ENCODE measurements at places on chromosomes 3 and 15.

DNA sequence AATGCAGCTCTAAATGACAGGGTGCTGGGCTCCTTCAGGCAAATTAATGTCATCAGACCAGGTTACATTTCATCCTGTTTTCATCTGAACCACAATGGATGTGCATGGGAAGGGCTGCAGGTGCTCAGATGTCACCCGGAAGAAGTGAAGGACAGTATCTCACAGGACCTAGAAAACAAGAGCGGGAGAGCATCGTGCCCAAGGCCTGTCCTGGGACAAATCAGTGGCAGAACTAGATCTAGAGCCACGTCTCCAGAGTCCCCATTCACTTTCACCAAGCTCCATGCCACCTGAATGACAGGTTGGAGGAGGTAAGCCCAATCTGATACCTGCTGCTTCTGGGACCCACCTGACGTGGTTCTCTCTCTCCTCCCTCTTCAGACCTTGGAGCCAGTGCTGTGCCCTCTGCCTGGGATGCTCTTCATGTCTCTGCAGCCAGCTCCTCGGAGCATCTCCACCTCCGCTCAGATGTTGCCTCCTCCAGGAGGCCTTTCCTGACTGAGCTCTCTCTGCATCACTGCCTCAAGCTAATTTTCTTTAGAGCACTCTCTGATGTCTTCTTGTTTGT is 77.3 kb downstream of the CPN2 start:
- no peak for DNase-seq

- no peak for DNase-seq
Observed at GRCh38 chr3:22474706-22475445, 723.9 kb upstream of the ZNF385D start.

DNA sequence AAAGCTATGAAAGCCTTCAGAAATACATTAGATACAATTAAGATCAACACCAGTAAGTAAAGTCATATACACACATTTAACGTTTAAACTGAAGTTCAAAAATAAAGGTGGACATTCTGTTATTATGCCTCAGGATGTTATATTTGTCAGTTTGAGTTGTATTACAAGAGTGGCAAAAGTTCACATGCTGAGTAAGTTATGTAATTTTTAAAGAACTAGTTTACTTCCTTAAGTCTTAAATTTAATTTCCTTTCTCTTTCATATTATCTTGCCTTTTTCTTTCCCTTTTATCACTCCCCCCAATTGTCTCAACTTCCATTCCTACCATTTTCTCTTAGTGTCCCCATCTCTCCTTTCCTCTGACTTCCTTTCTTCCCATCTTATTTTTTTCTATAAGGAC is 4.9 kb upstream of the GPR87 start:
- DNase-seq, result no peak

- DNase-seq, result no peak
Observed at GRCh38 chr15:57496946-57497869, 94.5 kb upstream of the MYZAP start.

GRCh38 chr15:72838311-72838731 is 54.8 kb upstream of the ADPGK start:
- DNase-seq, result peak; percentile 86

GRCh38 chr3:114790752-114791151 is 356.3 kb downstream of the ZBTB20 start:
- no peak for DNase-seq

- no peak for DNase-seq
Observed at GRCh38 chr15:33074942-33075341, 119.6 kb downstream of the FMN1 start.

DNA sequence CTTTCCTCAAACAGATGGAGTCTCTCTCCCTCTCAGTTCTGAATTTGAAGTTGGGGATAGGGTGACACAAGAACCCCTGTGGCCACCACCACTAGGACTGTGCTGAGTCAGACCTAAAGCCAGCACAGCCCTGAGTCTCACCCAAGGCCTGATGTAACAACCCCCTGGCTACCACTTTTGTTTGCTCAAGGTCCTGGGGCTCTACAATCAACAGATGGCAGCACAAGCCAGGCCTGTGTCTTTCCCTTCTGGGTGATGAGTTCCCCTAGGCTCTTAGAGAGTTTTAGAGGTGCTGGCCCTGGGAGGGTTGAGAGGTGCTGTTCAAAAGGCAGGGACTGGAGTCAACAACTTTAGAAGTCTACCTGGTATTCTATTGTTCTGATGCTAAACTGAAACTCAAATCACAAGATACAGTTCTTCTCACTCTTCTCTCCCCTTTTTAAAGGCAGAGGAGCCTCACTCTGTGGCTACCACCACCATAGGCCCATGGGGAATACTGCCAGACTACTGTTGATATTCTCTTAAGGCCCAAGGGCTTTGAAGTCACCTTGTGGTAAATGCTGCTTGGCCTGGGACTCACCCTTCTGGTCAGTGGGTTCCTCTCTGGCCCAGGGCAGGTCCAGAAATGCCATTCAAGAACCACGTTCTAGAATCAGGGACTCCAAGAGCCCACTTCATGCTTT is 6.5 kb downstream of the OR5K4 start:
- DNase-seq, result no peak

- DNase-seq, result no peak
Observed at GRCh38 chr3:52405601-52406110, 39.2 kb downstream of the SEMA3G start.

DNA sequence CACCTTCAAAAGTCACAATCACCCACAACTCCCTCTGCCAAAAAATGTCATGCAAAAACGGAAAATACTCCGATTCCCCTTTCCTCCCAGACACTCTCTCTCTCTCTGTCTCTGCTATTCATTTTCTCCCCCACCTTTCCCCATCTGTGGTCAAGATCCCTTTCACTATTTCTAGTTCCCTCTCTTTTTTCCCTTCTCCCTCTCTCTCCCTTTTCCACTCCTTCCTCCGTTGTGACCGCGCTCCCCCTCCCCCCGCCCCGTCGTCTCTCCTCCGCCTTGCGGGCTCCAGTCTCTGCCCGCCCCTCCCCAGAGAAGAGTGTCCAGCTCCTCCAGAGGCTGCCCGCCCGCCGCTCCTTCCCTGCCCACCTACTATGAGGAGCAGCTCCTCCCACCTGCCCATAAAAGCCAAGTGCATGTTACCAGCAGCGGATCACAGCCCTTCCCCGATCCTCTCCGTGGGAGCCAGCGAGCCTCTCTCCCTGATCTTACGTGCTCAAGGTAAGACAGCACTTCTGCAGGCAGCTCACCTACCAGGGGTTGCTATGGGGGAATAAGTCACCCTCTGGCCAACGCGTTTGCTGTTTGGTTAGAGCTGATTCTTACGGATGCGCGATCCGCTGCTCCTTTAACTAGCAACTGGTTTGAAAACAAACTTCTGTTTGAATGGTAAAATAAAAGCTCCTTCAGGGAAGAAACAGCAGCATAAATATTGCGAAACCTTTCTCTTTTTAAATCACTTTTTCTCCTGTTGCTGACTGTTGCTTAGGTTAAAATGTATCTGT is at the start of gene COL8A1:
COL8A1 (plus strand) TSS at position 428 of the 782 bp plus-strand sequence. CDS start 152,089 bp downstream, outside the sequence.
- DNase-seq, result no peak

DNA sequence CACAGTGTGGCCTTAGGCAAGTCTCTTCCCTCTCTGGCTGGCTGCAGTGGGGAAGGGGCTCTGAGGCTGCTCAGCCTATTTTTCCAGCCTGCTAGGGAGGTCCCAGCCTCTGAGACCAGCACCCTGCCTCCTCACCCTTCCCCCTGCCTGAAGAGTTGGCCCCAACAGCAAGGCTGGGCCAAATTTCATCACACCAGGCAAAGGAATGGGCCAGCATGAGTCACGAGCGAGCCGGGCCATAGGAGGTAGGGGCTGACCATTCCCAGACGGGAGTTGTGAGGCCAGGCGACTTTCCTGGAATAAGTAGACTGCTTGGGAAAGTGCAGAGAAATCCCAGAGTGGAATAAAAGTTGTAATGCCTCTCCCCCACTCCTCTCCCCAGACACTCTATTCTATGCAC is 5.7 kb upstream of the FBLN2 start:
- DNase-seq, result peak; percentile 81

DNA sequence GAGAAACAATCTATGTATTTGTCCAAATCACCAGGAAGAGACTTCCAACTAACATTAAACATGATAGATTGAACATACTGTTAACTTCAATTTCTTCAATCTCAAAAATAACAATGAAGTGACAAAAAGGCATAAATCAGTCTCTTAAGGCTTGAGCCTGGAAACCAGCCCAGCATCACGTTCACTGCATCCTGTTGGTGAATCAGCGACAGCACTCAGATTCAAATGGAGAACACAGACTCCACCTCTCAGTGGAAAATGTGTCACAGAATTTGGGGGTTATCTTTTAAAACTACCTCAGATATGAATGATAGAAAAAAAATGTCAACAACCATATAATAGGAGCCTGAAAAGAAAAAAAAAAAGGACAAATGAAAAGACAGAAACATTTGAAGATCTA is 212.0 kb downstream of the MINAR1 start:
- no peak for DNase-seq

GRCh38 chr3:143222981-143223380 is 103.4 kb downstream of the CHST2 start:
- DNase-seq, result no peak

- no peak for DNase-seq
Observed at GRCh38 chr3:114893361-114893760, 253.7 kb downstream of the ZBTB20 start.

- no peak for DNase-seq
Observed at GRCh38 chr15:45585069-45585791, 1.9 kb upstream of the BLOC1S6 start.

DNA sequence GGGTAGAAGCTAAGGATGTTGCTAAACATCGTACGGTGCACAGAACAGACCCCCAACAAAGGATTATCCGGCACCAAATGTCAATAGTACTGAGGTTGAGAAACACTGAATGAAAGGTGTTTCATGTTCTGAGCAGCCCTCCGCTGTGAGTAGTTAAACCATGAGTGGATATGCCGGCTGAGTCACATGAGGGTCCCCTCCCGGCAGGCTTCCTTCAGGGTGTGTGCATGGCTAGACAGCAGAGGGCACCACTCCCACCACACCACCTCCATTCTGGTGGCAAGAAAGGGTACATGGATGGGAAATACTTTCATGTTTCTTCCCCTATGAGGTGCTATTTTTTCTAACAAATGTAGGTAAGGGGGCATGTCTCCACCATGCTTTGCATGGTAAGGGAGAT is 128.3 kb upstream of the SEMA6D start:
- DNase-seq, result no peak

GRCh38 chr3:153615863-153616262 is 453.8 kb downstream of the RAP2B start:
- no peak for DNase-seq

- no peak for DNase-seq
Observed at GRCh38 chr3:194101592-194102432, 34.1 kb upstream of the HES1 start.

- DNase-seq, result no peak
Observed at GRCh38 chr15:63034578-63034977, 8.0 kb upstream of the TPM1 start.

GRCh38 chr15:63094495-63094931 is 27.1 kb upstream of the LACTB start:
- DNase-seq, result no peak

DNA sequence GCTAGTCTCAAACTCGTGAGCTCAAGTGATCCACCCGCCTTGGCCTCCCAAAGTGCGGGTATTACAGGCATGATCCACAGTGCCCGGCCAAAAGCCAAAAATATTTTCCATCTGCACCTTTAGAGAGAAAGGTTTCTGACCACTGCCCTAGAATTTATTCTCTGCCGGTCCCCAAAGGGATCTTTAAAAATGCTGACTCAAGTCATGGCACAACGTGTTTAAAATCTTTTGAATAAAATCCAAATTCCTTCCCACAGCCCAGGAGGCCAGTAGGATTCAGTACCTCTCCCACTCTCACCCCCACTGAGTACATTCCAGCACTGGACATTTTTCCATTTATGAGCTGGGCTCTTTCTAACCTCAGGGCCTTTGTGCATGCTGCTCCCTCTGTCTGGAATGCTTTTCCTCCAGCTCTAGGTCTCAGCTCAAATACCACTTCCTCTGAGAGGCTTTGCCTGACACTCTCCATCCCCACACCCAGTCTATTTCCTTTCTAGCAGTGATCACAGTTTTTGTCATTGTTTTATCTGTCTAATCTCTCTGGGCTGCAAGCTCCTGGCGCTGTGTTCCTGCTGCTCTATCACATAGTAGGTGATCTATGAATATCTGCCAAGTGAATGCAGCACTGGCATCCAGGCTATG is 502.9 kb downstream of the SHQ1 start:
- no peak for DNase-seq

GRCh38 chr3:35296533-35296932 is 342.8 kb upstream of the ARPP21 start:
- no peak for DNase-seq

DNA sequence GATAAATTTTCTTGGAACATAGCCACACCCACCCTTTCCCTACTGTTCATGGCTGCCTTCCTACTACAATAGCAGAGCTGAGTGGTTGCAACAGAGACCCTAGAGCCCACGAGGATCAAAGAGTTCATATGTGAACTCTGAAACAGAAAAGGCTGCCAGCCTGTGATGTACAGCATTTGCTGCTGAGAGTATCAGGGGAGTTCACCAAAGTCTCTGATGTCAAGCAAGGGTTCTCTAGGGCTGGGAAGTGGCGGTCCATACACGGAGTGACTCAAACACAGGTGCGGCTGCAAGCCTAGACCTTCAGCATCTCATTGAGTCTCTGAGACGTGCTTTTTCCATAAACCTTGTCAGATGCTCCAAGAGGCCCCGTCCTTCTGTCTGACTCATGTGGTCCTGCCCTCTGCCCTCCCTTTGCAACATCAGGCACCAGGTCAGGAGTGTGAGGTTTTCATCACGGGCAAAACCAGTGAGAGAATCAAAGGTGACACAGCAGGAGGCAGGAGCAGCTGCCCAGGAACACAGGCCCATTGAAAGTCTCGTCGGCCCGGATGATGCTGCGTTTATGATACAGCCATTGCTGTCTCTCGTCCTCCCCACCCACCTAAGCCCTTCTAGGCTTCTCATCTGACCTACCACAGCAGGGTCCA is 42.9 kb downstream of the PCSK6 start:
- DNase-seq, result no peak

DNA sequence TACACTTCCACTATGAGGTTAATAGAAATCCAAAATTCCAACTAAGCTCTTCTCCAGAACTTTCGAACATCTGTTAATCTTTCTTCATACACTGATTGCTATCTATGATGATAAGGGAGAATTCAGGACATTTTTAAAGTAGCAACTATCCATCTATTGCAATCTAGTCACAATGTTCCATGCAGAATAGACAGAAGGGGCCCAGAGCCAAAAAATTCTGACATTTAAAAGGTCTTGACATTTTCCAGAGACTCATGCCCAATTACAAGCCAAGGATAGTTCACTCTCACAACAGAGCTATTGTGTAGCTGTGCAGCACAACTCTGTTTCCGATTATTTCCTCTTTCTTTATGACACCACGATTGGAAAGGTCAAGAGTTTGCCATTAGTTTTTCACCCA is 999.7 kb upstream of the ALCAM start:
- DNase-seq, result no peak
